Mesothelial cell of epicardium (in vitro differentiated cells): ENCODE measurements at places on chromosomes 7 and 10. TPM values are rescaled to one million over a fixed set of nuclear protein-coding genes. Genes with fewer than 3 reads are reported as not detected.

- no peak for DNase-seq
These were observed 34.6 kb upstream of the PLPP4 start for GRCh38 chr10:120422457-120422856.

DNA sequence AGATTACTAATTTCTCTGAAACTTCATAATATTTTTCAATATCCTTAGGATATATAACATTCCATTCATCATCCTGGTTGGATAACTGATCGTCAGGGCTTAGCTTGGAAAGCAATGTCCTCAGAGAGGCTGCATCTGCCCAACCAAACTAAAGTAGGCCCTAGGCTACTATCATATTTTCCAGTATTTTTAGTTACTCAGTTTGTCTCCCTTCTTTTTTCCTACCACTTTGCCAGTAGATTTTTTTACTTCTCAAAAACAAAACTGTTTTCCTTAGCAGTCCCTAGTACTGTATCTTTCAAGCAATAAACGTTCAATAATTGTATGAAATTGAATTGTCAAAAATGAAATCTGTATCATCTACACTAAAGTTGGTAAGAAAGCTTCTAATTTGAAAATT, 452.0 kb downstream of the TFEC start:
- DNase-seq = no peak

GRCh38 chr10:124224331-124225028, 131.1 kb upstream of the CHST15 start:
- DNase-seq = no peak

- DNase-seq = no peak
These were observed 252.2 kb upstream of the HABP2 start for GRCh38 chr10:113300617-113301016.

Gene MKI67
- total RNA-seq = 42.8 to 50.9 TPM (median 44.0 TPM) in 3 replicates

DNA sequence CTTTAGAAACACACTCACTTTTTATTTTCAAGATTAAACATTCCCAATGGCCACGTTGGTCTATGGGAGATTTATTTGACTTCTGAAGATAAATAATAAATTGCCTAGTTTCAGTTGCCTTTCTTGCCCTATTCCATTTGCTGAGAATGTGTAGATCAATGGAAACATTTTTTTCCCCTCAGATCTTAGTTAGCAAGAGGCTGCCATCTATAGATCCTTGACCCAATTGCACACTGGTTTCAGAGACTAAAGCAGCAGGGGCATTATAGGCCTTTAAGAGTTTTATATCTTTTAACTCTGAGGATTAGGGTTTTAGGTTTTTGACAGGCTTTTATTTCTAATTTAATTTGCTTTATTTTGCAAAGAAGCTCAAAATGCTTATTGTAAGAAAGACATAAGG, 163.2 kb upstream of the GPR26 start:
- DNase-seq = no peak

GRCh38 chr10:88702848-88703597, 3.0 kb upstream of the LIPK start:
- no peak for DNase-seq

Gene ACHE
- 9.2 to 10.4 TPM (median 9.6 TPM) in 3 replicates for total RNA-seq

Gene SNX10
- total RNA-seq = 4.7 to 6.1 TPM (median 5.1 TPM) in 3 replicates
